Epithelial cell of proximal tubule (primary cell): ENCODE measurements at places on chromosomes 13 and 19.

DNA sequence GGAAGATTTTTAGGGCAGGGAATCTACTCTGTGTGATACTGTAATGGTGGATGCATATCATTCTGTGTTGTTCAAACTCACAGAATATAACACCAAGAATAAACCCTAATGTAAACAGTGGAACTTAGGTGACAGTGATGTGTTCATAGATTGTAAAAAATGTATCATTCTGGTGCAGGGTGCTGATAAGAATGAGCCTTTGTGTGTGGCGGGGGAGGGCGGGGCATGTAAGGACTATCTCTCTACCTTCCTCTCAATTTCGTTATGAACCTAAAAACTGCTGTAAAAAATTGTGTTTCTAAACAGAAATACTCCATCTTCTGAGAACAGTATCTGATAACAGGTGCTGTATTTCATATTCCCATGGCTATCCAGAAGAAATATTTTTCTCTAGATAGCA is 35.6 kb downstream of the TNFRSF19 start:
- DNase-seq = no peak

GRCh38 chr19:30911491-30911890 is 437.7 kb downstream of the TSHZ3 start:
- DNase-seq = no peak

- DNase-seq = no peak
These were observed 429.9 kb downstream of the SPRY2 start for GRCh38 chr13:79910875-79911540.

DNA sequence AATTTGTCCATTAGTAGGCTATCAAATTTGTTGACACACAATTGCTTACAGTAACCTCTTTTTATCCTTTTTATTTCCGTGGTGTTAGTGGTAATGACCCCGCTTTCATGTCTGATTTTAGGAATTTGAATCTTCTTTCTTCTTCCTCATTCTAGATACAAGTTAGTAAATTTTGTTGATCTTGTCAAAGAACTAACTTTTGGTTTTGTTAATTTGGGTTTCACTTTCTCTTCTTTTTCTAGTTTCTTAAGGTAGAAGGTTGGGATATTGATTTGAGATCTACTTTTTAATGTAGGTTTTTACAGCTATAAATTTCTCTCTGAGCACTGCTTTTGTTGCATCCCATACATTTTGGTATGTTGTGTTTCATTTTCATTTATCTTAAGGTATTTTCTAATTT is 53.3 kb upstream of the SLC7A1 start:
- no peak for DNase-seq

DNA sequence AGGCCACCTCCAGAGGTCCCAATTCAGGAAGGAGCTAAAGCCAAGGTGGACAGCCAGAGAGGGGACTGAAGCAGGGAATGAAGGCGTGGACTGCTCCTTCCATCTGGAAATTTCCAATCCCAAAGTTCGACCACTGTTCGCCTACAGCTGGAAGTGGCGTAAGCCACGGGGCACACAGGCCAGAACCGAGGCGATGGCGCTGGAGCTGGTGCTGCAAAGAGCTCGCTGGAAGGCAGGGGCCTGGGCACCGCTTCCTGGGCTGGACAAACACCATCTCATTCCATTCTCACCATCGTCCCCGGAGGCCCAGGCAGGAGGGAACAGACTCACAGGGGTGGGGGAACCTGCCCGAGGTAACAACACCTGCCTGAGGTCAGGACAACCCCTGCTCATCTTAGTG is 4.2 kb downstream of the MAP2K2 start:
- no peak for DNase-seq

GRCh38 chr13:113491418-113491883 is 940 bp upstream of the DCUN1D2 start:
- DNase-seq = no peak

- DNase-seq = no peak
These were observed 114.4 kb upstream of the SERTM1 start for GRCh38 chr13:36559375-36559774.

GRCh38 chr13:59823486-59823885 is 340.2 kb downstream of the DIAPH3 start:
- no peak for DNase-seq

GRCh38 chr19:56983171-56983570 is 136.6 kb upstream of the USP29 start:
- no peak for DNase-seq

- DNase-seq = no peak
These were observed 62.9 kb upstream of the KLF2 start for GRCh38 chr19:16261584-16262368.

GRCh38 chr13:41364043-41364442 is 53.0 kb downstream of the NAA16 start:
- no peak for DNase-seq

GRCh38 chr19:35468637-35469036 is 20.6 kb downstream of the FFAR2 start:
- no peak for DNase-seq

DNA sequence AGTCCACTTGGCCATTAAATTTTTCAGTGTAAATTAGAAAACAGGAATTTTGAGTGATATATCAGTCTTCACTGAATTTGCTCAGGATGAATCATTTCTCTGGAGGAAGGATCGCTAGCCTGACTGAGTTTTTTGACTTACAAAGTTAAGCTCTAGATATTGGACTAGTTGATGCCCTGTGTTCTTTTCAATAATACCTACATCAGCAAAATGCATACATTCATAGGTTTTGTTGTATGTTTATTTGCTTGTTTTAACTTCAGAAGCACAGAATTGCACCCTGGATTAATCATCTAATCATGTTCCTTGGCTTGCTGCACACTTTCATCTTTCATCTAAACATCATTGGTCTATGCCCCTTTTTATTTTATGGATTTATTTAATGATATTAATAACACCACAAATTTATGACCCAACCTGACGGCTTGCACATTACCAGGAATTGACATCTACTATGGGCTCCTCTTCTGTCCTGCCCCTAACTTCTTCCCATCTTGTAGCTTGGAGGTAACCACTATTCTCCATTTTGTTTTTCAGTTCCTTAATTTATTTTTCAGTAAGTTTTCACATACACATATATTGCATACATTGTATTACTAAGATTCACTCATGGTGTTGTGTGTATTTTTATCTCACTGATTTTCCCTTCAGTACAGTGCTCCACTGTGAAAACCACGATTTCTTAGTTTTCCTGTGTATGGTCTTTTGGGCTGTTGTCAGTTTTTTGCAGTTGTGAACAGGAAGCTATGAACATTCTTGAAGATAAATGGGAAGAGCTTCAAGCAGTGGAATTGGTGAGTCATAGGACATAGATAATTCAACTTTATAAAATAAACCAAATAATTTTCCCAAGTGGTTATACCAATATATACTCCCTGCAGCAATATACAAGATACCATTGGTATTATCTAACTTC is 23.3 kb downstream of the COMMD6 start:
- DNase-seq = no peak

GRCh38 chr13:93368718-93369117 is 142.1 kb downstream of the GPC6 start:
- no peak for DNase-seq
